ENCODE measurements at places on chromosomes 3 and 15.

- DNase-seq, result no peak
Observed at GRCh38 chr15:99148851-99149276, 44.0 kb downstream of the SYNM start.

- DNase-seq, result no peak
Observed at GRCh38 chr15:34434627-34435305, 2.8 kb downstream of the GOLGA8A start.

DNA sequence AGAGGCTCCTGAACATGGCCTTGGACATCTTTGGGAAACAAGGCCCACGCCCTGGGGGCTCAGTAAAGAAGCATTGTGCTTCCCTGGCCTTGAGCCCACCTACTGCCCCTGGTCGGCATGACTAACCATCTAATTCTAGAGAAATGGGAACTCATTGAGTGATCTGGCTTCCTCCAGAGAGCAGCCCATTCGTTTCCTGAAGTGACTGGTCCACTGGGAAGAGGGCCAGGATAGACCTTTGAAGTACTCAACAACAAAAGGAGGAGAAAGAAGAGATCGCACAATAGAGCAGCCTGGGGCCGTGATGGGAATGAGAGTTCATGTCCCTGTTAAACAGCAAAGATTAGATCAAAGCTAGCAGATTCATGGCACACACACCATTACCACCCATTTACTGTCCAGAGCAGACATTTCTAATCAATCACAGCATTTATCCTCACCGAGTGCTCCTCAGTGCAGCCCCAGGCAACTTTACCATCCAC lies 514.4 kb upstream of the PROK2 start:
- no peak for DNase-seq

GRCh38 chr3:15439476-15439875 lies 12.1 kb downstream of the EAF1 start:
- DNase-seq, result no peak

- no peak for DNase-seq
Observed at GRCh38 chr3:101828691-101829436, 20.4 kb upstream of the NFKBIZ start.

DNA sequence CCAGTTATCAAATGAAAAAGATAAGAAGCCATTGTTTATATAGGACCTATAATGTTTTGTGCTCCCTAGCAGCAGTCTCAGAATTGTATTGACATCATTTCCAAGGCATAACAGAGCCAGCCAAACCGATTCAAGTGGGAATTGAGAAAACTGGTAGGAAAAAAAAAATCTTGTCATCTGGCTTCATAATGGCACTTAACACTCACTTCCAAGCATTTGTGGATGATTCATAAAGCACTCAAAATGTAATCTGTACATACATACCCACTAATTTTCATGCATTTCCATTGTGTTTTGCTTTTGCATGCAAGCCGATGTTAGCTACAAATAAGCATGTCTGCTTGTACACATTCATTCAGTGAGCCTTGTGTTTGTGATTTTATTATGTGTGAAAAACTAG lies 18.6 kb upstream of the TRPC1 start:
- DNase-seq, result no peak

GRCh38 chr3:12395349-12396012 lies 88.8 kb upstream of the TSEN2 start:
- no peak for DNase-seq

DNA sequence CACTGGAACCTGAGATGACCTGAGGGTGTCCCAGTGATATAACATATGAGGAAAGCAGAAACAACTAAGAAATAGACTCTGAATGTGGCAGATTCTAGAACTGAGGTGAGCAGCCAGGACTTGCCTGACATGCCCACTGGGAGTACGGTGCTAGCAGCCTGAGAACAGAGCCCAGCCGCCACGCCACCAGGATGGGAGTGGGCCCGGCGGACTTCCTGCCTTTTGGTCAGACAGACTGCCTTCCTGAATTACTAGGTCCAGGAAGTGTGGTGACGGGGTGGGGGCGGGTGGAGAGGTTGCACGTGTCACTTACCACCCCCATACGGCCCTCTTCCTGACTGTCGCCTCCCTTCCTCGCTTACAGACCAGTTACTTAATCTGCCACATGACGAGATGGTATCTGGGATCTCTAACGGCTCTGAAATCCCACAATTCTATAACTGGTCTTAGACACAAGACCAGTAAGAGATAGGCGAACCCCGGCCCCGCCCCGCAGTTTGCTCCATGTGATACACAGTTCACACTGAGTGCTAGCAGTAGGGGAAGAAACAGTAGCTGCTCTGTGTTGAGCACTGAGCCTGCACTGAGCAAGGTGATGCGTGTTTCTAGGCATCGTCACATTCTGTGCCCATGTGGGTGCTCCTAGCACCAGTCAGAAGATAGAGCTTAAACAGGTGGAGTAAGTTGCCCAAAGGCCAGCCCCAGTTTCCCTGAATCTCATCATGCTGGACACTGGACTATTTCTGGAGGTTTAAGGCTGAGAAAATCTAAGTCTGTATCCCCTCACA lies 95.7 kb downstream of the CPN2 start:
- no peak for DNase-seq

GRCh38 chr3:131329774-131330173 lies 51.8 kb upstream of the NUDT16 start:
- DNase-seq, result no peak

- no peak for DNase-seq
Observed at GRCh38 chr3:155154255-155154654, 74.1 kb downstream of the MME start.

DNA sequence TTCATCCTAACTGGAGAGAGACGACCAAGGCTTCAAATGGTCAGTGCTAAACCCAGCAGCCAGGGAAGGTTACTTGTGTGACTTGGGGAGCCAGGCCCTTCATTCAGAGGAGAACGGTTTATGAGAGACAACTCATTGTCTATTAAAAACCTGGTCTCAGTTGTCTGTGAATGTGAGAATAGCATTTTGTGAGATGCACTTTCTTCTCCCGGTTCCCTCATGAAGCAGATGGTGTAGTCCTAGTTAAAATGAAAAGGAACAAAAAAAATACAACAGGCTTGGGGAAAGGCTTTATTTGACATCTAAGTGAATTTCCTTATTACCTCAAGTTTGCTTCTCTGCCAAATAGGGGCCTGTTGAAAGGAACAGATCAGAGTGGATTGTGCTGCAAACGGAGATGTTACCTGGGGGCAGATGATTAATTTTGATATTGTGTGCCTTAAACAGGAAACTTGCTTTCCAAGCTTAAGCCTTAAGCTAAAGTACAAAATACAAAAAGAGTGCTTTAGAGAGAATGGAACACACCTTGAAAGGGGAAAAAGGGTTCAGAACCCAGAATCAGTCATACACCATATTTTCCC lies 202.7 kb upstream of the BHLHE40 start:
- no peak for DNase-seq

- no peak for DNase-seq
Observed at GRCh38 chr3:17119201-17120072, 234.7 kb downstream of the PLCL2 start.

GRCh38 chr3:6062261-6063187 lies 798.4 kb upstream of the GRM7 start:
- no peak for DNase-seq

GRCh38 chr3:9402410-9403228 lies 5.2 kb downstream of the SETD5 start:
- no peak for DNase-seq

DNA sequence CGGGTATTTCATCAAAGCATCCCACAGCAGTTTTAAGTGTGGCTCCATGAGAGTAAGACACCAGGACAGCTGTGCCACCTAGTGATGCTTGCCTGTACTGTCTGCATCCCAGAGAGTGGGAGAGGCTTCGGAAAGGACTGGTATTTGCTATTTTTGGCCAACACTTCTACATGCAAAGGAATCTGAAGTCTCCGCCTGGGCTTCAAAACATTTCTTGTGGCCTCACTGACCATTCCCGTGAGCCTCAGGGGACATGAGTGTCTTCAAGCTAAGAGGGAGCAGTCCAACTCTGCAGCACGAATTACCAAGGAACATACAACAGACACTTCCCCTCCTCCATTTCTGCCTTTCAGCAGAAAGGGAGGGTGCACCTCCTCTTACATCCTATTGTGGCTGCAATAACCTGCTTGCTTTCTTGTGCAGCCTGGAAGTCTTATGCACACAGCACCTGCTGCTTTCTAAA lies 177.5 kb downstream of the RORA start:
- no peak for DNase-seq

DNA sequence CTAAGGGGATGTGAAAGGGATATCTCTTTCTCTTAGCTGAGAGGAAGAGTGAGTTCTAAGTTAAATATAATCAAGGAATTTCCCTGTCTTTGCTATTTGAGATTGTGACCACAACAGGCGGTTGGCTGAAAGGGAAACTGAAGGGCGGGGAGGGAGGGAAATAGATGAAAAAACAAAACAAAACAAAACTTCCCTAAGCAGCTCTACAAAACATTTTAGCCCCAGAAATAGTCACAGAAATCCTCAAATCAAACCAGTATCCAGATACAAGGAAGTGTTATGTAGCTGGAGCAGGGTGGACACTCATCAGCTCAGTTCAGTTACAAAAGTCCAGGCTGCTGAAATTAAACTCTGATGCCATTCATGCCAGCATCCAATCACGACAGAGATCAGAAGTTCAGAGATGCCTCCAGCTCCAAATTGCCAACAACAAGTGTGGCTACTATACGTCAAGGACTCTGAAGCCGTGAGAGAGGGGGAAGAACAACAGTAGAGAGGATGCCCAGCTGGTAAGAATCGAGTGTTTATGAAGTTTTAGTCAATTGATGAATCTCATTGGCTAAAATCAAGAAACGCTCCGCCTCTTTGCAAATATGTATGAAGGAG lies 319 bp upstream of the TP63 start:
- DNase-seq, result no peak

GRCh38 chr3:49165771-49166751 lies at the start of gene CCDC71:
Gene CCDC71 (minus strand): TSS chr3:49166331. CDS start chr3:49164208, 2,123 bp downstream.
- peak; percentile 29 for DNase-seq

DNA sequence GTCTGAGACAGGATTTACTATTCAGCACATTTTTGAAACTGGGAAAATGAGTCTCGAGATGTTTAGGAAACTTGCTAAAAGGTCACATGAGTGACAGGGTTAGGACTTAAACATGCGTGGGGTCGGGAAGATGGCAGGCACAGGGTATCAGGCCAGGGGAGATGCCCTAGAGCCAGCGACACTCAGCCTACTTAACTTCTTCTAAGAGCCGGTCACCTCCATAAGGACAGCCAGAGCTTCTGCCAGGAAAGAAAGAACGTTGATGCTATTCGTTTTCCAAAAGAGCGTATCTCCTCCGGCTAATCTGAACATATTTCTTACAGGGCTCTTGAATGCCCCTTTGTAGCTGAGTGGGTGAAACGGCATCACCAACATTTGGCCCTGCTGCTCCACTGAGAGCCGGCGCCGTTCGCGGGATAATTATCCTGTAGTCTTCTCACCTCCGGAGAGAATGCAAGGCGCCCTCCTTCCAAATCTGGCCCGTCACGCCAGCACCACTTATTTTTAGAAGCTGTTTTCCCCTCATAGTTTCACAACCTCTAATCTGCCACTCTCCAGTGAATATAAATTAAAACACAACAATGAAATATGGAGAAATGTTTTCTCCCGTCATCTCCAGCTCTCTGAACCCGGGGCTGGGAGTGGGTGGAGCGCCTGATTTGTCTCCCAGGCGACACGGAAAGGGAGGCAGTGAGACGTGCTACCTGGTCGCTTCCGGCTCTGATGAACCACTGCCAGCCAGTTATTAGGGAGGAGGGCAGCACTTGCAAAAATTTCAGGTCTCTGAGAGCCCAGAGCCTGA lies 58.5 kb downstream of the LIPC start:
- DNase-seq, result no peak

GRCh38 chr15:68774120-68774519 lies 46.6 kb downstream of the ANP32A start:
- DNase-seq, result no peak

- DNase-seq, result peak; percentile 54
Observed at GRCh38 chr3:194521510-194522260, 34.9 kb upstream of the ATP13A3 start.

- no peak for DNase-seq
Observed at GRCh38 chr3:124428372-124429128, 301.7 kb upstream of the UMPS start.

DNA sequence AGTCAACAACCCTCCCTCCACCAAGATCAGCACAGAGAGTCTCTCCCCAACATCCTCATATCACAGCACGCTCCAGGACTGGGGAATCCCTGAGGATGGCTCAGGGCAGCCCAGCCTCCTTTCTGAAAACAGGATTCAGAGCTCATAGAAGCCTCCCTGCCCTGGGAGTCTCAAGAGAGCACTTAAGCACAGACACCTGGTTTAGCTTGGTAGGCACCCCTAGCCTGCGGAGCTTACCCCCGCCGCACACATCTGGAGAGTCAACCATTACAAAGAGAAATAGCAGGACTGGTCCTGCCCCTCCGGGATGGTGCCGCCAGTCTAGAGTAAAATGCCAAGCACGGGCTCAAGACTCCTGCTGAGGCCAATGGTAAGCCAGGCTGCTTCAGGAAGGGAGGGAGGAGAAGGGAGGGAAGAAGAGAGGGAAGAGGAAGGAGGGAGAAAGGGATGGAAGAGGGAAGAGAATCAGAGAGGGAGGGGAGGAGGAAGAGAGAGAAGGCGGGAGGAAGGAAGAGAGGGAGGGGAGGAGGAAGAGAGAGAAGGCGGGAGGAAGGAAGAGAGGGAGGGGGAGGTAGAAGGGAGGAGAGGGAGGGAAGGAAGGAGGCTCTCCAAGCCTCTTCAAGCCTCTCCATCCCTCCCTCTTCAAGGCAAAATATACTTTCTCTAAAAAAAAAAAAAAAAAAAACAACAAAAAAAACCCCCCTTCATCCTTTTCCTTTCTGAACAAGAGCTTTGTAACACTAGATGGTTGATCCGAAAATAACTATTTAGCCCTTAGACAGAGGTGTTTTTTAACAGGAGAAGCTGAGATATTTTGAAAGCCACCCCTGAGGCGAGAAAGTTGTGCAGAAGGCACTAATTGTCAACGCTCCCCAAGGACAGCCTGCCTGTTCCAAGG lies 278.6 kb upstream of the TLE3 start:
- DNase-seq, result no peak

GRCh38 chr3:21779909-21780308 lies 28.9 kb upstream of the ZNF385D start:
- no peak for DNase-seq

DNA sequence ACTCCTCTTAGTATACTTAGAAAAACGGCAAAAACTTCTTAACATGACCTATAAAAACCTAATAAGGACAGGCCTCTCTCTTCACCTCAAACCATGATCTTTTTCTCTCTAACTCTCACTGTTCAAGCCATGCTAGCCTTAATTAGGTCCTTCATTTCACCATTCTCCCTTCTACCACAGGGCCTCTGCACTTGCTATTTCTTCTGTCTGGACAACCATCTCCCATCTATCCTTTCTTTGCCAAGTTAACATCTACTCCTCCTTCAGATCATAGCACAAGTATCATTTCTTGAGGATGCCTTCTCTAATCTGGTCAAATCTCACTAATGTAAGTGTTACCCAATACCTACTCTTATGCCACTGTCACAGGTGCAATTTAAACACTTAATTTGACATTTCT lies 39.1 kb downstream of the TMCC1 start:
- DNase-seq, result no peak

DNA sequence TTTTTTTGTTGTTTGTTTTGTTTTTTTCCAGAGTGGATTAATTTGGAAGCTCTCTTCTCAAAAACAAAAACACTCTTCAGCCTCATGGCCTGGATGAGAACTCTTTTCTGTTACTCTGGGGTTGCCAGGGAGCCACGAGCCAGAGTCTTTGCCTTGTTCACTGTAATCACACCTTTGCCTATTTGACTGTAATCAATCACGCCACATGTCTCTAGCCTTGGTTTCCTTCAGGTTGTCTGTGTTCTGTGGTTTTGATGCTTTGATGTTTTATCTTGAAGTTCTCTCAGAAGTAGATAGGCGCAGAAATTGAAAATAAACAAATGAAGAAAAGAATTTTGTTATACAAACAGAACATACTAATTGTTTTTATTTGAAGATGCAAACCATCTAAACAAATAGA lies 62.3 kb upstream of the IGF1R start:
- DNase-seq, result no peak

GRCh38 chr3:43759297-43759782 lies 68.6 kb downstream of the ABHD5 start:
- DNase-seq, result peak; percentile 2

All from fibroblast of skin of left biceps (primary cell).